ENCODE measurements at places on chromosomes 11 and 22.

DNA sequence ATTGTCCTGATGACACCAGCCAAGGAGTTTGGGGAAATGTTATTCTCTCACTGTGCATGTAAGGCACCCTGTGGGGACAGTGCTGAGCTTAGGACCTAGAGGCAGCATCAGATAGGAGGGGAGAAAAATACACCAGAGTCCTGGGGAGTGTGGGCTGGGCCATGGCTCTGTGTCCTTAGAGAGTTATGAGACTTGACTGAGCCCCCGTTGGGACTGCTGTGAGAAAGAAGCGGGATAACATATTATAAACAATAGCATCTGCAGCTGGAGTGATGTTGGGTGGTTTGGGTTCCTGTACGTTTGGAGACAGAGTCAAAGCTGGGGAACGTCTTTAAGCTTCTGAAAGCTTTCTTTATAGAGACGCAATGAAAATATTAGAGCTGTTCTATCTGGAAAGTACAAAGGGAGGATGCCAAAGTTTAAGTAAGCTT lies 90.9 kb upstream of the CRTAM start:
- DNase-seq, result no peak

GRCh38 chr22:45688600-45689080 lies 17.0 kb downstream of the ATXN10 start:
- no peak for DNase-seq

DNA sequence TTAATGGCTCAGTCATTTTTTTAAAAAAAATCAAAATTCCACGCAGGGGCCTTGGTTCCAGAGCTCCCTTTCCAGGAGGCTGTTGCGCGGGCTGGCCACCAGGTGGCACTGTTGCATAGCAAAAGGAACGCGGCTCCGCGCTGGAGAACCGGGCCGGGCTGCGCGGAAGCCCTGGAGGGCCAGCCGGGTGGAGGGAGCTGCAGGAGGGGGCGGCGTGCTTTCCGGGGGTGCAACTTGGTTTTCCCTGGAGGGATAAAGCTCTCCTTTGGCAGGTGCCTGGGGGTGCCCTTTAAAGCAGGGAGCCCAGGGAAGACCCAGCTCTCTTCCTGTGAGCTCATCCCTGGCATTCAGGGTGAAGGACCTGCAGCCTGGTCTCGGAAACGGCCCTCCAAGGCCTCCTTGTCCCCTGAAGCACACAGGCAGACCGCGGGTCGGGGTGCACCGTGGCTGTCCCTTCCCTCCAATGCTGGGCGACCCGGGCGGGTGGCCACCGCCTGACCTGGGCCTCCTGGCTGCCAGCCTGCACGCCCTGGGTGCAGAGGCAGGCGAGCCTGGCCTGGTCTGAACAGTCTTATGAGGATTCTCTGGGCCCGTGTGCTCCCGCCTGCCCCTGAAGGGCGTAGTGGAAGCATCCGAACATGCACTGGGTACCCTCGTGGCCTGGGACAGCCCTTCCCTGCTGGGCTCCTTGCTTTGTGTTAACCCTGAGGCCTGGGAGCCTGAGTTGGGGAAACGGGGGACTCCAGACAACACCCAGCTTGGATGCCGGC lies 23.4 kb downstream of the KRTAP5-5 start:
- DNase-seq, result peak; percentile 75

DNA sequence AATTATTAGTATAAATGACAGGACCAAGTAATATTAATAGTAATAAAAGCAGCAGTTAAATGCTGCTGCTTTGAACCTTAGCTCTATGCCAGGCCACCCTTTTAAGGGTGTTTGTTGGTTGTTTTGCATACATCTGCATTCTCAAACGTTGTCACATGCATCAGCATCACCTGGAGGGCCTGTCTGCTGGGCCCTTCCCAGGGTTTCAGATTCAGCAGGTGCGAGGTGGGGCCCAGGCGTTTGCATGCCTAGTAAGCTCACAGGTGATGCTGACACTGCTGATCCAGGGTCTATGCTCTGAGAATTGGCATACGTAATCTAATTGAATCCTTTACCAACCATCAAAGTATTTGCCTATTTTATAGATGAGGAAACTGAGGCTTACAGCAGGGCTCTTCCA lies 246.5 kb downstream of the CADM1 start:
- no peak for DNase-seq

GRCh38 chr11:125301346-125301745 lies 136.8 kb downstream of the PKNOX2 start:
- no peak for DNase-seq

DNA sequence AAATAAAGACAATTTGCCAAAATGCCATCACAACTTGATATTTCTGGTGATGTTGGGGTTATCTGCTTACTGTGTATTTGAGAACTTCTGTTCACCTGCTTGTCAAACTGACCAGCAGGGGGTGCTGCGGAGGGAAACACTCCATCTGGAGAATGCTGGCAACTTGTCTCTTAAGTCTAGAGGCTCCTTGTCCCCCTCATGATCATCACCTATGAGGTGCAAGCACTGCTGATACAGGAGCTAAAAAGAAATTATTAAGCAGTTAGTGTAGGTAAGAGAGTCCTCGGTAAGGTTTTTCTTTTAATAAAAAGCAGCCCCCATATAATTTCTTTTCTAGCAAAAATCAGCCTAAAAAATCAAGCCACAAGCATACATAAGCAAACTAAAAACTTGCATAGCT lies 32.7 kb upstream of the GLYATL1B start:
- peak; percentile 78 for DNase-seq

- no peak for DNase-seq
Observed at GRCh38 chr11:30423279-30423648, 100.4 kb downstream of the ARL14EP start.

DNA sequence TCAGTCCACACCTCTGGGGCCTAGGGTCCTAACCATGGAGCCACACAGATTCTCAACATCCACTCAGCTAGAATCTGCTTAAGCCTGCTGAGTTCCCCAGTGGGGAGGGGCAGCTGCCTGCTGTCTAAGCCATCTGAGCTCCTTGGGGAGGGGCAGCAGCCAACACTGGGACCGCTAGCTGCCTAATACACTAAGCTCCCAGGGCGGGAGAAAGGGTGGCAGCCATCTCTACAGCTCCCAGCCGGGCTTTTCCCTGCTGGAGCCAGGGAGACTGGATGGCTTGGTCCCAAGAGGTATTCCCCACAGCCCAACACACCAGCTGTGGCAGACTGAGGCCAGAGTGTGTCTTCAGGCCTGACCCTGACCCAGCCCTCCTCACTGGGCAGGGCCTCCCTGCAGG lies 217.3 kb upstream of the TMEM45B start:
- DNase-seq, result no peak

DNA sequence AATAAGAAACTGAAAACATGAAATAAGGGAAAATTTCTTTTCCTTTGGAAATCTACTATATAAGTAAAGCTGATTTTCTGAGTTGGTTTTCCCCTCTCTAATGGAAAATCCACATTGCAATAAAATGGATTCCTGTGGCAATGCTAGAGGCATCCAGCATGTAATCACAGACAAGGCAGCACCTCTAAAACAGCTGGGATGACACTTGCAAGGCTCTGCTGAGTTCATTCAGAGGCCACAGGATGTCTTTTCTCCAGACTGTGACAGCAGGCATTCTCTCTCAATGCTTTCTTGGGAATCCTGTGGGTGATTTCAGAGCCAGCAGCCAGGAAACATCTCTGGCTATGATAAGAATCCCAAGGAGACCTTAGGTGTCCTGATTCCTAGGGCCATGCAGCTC lies 201.3 kb upstream of the BLID start:
- no peak for DNase-seq

DNA sequence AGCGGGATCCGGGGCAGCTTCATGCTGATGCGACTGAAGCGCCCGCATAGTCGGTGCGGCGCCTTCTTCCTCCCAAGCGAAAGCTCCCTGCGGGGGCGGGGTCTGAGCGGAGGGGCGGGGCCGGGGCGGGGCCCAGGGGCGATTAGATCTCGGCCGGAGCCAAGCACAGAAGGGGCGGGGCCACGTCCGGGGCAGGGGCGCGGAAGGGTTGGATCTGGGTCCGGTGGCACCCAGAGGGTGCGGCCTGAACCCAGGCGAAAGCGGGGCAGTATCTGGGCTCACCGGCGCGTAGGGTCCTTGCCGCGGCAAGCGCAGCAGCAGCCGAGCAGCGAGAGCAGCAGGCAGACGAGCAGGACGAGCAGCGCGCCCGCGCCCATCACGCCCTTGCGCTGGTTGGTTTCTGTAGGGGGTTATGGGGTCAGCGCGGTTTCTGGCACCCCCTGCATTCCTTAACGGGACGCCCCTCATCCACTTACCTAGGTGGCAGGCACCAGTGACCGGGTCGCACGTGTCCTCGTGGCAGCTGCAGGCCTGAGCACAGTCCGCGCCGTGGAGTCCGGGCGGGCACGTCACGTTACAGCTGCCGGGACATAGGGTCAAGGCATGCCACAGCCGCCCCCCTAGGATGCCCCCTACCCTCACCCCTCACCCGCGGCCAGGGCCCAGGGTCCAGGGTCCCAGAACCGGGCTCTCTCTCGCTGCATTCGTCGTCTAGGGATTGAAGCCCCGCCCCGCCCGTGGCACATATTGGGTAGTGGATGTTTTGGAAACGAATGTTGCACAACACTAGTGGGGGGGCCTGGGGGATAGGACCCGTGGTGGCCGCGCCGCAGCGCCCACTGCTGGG lies 8.1 kb downstream of the SCARF2 start:
- DNase-seq, result peak; percentile 85

- no peak for DNase-seq
Observed at GRCh38 chr11:132910011-132910760, 622.1 kb downstream of the OPCML start.

- no peak for DNase-seq
Observed at GRCh38 chr11:14315130-14315529, 43.9 kb downstream of the RRAS2 start.

DNA sequence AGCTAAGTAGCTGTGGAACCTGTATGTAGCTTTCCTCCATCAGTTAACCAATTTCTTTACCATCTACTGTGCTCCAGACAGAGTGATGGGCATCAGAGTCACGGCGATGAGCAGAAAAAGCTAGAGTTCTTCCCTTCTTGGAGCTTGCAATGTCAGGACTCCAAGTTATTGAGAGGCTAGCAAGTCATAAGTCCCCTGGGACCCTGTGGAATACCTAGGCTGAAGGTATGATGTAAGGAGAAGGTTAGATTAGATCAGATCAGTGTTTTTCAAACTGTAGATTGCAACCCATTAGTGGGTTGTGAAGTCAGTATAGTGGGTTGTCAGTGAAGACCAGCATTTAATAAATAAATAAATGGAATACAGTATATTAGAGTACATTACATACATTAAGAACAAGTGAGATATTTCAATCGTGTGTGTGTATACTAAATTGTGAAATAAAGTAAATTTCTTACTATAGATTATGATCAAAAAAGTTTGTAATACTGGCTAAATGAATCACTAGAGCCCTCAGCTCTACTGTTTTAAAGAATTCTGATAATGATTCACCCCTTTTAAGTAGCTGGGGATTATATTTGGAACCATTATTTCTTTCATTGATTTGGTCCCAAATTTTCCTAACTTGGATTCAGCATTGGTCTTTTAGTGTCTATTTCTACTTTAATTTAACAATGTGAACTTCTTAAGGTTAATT lies 52.3 kb downstream of the RASSF10 start:
- DNase-seq, result no peak

- DNase-seq, result peak; percentile 88
Observed at GRCh38 chr22:41682033-41682807, 6.4 kb downstream of the SNU13 start.

DNA sequence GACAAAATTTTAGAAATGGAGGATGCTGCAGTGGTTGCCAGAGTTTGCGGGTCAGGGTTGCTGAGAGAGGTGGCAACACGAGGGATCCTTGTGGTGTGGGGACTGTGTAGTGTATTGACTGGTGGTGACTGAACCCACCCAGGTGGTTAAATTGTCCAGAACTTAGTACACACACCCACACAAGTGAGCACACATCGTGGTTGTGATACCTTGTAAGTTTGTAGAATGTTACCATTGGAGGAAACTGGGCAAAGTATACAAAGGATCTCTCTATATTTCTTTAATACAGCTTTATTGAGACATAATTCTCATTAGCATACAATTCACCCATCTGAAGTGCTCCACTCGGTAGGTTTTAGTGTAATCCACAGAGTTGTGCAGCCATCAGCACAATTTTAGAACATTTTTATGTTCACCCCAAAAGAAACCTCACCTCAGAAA lies 56.1 kb downstream of the MED15 start:
- no peak for DNase-seq

GRCh38 chr22:50705219-50705691 lies 32.6 kb downstream of the SHANK3 start:
- no peak for DNase-seq

DNA sequence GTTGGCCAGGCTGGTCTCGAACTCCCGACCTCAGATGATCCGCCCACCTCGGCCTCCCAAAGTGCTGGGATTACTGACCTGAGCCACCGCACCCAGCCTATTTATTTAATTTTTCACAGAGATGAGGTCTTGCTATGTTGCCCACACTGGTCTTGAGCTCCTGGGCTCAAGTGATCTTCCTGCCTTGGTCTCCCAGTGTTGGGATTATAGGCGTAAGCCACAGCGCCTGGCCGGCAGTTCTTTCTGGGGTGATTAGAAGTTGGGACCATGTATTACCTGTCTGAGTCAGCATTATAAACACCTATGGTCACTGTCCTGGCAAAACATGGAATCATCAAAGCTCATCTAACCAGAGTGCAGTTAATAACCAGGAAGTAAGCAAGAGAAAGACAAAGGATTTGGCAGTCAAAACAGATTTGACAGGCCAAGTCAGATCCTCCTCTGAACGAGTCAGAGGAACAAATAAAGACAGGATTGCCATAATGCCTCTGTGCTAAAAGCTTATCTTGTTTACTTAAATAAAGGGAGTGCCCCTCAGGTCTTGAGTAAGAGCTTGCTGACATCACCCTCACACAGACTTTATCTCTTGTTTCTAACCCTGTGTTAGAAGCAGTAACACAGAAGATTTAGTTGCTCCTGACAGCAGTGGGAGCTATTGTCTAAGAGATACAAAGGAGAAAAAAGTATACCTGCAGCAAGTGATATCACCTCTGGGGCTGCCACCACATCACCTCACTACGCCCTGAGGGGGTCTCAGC lies 3.7 kb downstream of the SERPIND1 start:
- no peak for DNase-seq

GRCh38 chr11:10371926-10372641 lies 67.2 kb downstream of the ADM start:
- DNase-seq, result no peak

GRCh38 chr11:134155456-134155855 lies 68.3 kb downstream of the NCAPD3 start:
- no peak for DNase-seq

DNA sequence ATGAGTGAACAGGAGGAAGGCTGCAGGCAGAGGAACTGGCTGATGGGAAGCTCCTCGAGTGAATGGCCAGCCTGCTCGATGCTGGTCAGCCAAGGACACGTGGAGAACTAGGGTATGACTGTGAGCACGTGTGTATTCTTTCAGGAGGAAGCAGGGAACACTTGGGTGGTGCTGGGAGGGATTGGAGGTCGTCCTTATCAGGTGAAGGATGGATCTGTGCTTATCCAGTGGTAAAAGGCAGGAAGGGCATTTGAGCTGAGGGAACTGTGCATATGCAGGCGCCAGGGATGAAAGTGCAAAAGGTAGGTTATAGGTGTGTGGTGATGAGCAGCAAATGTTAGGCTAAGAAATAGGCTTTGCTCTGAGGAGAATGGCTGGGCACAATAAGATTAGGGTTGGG lies 9.7 kb upstream of the SLCO2B1 start:
- no peak for DNase-seq

Measured in CD4-positive, alpha-beta T cell treated with Interleukin-10 for 1 hour (primary cell).